ENCODE measurements at places on chromosomes 1 and 21. TPM values are rescaled to one million over a fixed set of nuclear protein-coding genes. Genes with fewer than 3 reads are reported as not detected.

TTC34 gene
- polyA plus RNA-seq, result 0.31 TPM

CFHR5 gene
- not detected for polyA plus RNA-seq

CD1C gene
- polyA plus RNA-seq, result 0.86 TPM

PWP2 gene
- polyA plus RNA-seq, result 5.0 TPM

PINK1 gene
- polyA plus RNA-seq, result 44.9 TPM

KRTAP21-2 gene
- polyA plus RNA-seq, result not detected

KRTAP11-1 gene
- not detected for polyA plus RNA-seq

Data from hindlimb muscle (tissue), 1 donor.